ENCODE measurements at places on chromosomes 2 and 18. TPM values are rescaled to one million over a fixed set of nuclear protein-coding genes. Genes with fewer than 3 reads are reported as not detected.
A peak's percentile ranks its signal among the peaks of the same experiment; 100 is the strongest.

DNA sequence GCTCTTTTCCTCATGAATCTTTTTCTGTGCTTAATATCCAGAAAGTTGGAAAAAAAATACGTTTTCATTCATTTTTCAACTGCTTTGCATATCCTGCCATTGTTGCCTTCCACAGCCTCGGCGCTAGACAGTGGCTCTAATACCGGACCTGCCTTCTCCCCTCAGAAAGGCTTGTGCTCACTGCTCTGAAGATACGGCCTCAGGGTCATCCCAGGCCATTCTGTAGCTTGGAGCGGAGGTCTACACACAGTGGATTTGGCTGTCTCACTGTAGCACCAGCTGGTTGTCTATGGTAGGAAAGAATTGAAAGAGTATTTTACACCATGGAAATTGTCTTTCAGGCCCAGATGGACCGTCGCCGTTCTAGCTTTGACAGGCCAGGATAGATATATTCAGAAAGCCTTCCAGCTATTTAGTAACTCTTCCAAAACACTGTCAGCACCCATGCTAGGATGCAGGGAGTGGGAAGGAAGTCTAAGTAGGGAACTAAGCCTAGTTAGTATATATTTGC, 242.0 kb downstream of the TMEM182 start:
- no peak for DNase-seq

GRCh38 chr2:127698553-127699355, 2.5 kb upstream of the SFT2D3 start:
- no peak for DNase-seq

GRCh38 chr2:241844831-241845578, 13.7 kb downstream of the PDCD1 start:
- no peak for DNase-seq

- DNase-seq: peak; percentile 12
These were observed 53.6 kb downstream of the CTDP1 start for GRCh38 chr18:79733135-79733701.

DNA sequence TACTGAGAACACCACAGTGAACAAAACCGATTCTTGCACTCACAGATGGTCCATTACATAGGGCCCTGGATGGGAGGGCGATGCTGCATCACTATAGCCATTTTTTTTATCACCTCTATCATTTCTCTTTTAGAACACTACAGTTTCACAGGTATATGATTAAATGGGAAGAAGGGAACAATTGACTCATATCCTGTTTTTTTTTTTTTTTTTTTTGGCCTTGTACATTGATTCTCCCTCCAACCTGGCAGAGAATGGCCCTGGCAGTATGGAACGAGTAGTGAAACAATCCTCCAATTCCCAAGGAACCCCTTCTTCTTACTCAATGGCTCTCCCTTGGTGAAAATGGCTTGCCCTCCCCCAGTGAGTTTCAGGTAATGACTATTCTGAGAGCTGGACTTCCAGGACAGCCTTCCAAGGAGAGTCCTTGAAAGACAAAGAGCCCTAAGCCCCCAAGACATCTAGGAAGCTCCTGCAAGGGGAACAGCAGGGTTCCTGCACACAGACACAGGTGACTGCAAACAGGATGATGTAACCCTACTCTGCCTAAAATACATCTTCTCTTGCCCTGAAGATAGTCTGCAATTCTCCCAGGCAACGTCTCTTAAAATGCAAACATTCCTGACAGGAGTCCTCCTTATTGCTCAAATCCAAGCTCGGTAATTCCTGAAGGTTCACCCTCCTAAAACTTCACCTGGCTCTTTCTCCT, 405.4 kb downstream of the SETBP1 start:
- DNase-seq: no peak

- no peak for DNase-seq
These were observed 11.6 kb downstream of the CAPG start for GRCh38 chr2:85398426-85399182.

DNA sequence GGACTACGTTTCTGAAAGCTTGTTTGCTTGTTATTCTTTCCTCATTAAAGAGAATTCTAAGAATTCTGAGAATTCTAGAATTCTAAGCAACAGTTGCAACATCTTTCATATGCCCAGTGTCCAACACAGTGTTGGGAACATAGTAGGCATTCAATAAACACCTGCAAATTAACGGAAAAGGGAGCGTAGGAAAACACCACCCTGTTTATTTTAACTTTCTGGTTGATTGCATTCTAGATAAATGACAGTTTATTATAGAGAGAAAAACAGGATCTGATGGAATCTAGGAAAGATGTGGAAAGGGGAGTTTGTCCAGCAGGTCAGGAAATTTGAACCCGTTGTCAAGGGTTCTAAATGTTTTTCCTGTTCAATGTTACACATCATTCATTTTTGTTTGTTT, 24.2 kb upstream of the EFEMP1 start:
- no peak for DNase-seq

DNA sequence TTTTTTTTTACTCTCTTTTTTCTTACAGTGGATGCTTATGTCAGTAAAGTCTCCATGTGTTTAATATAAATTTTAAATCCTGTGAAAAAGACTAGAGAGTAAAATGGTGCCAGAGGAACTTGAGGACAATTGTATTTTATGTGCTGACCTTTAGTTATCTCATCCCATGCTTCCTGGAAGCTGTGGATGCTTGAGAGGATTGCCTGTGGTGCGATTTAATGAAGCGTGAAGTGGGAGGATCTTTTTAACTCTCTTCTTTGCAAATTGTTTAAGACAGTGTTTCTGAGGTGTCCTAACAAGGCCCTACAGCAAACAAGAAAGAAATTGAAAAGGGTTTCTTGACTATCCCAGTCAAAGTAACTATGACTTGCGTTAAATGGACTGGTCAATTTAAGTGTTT, 84.2 kb downstream of the DTNA start:
- DNase-seq: no peak

DNA sequence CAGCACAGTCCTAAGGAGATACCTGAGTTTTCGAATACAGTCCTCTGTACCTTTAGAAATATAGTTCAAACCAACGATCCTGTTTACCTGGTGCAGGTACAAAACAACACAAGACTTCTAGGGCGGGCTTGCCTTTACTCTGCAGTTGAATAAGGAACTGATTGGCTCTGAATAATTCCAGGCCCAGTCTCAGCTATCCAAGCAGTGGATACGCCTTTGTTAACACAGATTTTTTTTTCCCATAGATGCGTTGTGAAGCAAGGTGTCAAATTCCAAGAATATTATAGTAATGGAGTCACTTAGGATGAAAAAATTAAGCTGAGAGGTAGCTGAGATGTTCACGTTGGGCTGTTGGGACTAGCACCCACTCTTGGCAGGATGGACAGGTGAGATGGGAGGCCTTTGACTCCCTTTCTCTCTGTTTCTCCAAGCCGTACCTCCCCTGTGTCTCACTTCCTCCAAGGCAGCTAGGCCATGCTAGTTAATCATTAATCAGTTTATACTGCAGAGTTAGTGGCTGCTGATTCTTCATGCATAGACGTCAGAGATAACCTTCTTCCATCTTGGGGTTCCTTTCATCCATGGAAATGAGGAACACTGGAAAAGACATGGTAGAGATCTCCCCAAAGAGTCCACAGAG, 380.8 kb upstream of the ACVR2A start:
- DNase-seq: no peak

- no peak for DNase-seq
These were observed 81.1 kb upstream of the CAVIN2 start for GRCh38 chr2:191927991-191928390.

GRCh38 chr18:79507546-79508480, 112.1 kb downstream of the NFATC1 start:
- peak; percentile 76 for DNase-seq

- peak; percentile 46 for DNase-seq
These were observed 40.1 kb downstream of the ARHGAP25 start for GRCh38 chr2:68774569-68775271.

GRCh38 chr18:58292638-58293037, 248.6 kb downstream of the NEDD4L start:
- DNase-seq: no peak

DNA sequence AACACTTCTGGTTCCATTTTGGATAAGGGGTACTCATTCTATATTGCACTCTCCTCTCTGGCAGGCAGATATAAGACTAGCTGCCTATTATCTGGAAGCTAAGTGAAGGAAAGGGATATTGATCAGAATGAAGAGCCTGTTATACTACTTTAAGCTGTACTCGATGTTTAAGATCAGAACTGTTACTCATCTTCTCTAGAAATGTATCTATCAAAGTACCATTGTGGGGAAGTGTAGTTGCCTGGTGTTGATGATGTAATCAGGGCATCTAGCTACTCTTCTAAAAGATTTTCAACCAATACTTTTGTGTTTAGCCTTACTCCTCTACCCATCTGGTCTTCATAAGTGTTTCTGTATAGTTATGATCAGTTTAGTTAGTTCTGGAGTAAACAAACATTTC, 5.8 kb downstream of the CAMKMT start:
- no peak for DNase-seq

DNA sequence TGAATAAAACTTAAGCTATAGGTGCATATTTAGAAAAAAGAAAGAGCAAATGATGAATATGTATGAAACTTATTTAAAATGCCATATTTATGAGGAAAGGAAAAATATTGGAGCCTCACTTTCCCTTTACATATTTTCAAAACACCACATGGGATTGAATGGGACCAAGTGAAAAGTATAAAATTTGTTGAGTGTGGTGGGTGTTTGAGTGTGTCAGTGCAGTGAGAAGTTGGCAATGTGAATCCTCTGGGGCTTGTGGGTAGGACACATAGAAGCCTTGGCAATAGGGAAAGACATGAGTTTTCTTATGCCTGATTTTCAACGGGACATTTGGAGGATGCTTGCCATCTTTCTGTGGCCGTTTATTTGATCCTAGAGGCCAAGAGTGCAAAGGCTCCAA, 502.2 kb upstream of the CELF4 start:
- DNase-seq: no peak

- no peak for DNase-seq
These were observed 6.2 kb downstream of the FKBP1B start for GRCh38 chr2:24055750-24056149.

- DNase-seq: no peak
These were observed 94.0 kb downstream of the AQP4 start for GRCh38 chr18:26771524-26771923.

- DNase-seq: no peak
These were observed 451.3 kb downstream of the DCC start for GRCh38 chr18:52791321-52791720.

- no peak for DNase-seq
These were observed 756.7 kb downstream of the SOCS6 start for GRCh38 chr18:71045331-71046065.

DNA sequence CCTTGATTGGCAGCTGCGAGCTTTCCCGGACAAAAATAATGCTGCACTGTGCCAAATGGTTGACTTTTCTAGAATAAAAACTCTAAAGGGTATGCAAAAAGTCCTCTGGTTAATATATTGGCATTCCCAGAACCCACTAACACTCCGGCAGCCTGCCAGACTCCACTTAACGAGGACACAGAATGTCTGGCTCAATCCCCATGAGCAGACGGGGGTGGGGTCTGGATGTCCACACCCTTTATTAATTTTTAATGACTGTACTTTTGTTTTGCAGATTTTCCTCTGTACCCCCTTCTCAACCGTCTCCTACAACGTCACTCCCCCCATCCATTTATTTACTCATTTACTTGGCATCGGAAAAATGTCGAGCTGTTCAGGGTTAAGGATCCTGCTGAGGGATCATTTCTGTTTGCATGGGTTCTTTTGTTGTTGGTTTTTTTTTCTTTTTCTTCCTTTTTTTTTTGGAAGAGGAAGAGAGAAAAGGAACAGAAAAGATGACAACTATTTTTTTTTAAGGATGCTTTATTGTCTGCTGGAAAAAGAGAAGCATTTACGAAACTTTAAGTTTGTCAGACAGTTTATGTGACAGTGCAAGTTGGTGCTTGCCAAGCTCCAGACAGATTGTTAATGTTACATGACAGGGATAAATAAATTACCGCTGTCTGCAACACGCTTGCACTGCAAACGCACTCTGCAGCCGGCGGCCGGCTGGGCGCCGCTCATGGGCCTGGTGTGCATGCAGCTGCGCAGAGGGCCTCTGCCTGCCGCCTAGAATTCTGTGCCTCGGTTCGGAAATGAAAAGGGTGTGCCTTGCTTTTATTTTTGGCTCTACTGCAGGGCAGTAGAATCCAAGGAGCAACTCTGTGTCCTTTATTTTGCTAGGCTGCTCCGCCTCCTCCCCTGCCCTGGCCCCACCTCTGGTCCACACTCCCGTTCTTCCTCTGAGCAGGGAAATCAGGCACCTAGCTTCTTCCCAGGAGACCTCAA, 3.6 kb downstream of the LDLRAD4 start:
- peak; percentile 93 for DNase-seq

- DNase-seq: no peak
These were observed 875 bp upstream of the MAP3K19 start for GRCh38 chr2:135048122-135048521.

GRCh38 chr2:227745594-227745993, at the start of gene SCYGR8:
Gene SCYGR8 (plus strand): TSS chr2:227745894. CDS start chr2:227745894, 0 bp downstream.
- DNase-seq: no peak

DNA sequence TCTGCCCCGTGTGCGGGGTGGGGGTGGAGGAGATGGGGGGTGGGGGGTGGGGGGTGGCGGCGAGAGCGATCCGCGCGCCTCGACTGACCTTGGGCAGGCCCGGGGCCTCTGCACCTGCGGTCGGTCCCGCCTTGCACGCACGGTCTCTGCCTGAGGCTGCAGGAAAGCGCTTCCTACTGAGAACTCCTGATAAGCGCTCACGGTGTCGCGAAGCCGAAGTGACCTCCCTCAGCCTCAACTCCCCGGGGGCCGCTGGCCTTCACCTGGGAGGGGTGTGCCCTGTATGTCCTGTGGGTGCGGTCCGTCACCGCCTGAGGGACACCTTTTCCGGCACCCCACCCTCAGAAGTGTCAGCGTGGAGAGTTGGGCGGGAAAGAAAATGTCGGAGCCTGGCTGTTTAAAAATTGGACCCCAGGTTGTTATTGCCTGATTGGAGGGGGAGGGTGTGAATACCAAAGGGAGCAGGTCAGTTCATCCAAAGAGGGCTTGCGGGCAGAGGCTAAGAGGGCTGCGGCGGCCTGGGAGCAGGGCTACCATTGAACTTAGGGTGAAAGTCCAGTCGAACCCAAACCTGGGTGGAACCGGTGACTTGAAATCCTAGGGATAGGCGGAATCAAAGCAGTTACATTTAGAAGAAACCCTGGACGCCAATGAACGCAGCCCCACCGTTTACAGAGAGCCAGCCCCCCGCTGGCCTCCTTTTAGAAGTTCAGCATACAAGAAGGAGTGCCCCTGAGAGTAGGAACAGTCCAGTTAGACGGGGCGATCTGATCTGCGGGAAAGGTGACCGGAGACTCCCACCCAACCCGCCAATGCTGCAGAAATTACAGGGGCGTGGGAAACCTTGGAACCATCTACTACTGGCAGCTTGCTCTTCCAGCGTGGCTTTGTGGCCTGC, 1.2 kb downstream of the MAL start:
- DNase-seq: no peak

Gene FBXO48
- polyA plus RNA-seq: 2.9 TPM

Gene VSNL1
- polyA plus RNA-seq: 19.4 TPM

Gene RPS27A
- polyA plus RNA-seq: 2,223 TPM

Gene GFPT1
- 18.8 TPM for polyA plus RNA-seq

Gene KANSL3
- polyA plus RNA-seq: 49.9 TPM

Gene DTNB
- 29.9 TPM for polyA plus RNA-seq

Gene WNT10A
- polyA plus RNA-seq: not detected

Gene LRRC30
- polyA plus RNA-seq: not detected

Gene SOCS6
- polyA plus RNA-seq: 23.2 TPM
